ENCODE measurements at places on chromosomes 1 and 21. TPM values are rescaled to one million over a fixed set of nuclear protein-coding genes. Genes with fewer than 3 reads are reported as not detected.

Gene BCAR3
- 41.6 TPM for total RNA-seq

Gene NEXN
- 10.2 TPM for total RNA-seq

Gene GRHL3
- total RNA-seq: not detected

Gene HDAC1
- total RNA-seq: 67.8 TPM

Gene TEX38
- not detected for total RNA-seq

Measured in placental pericyte (primary cell).